Globus pallidus (tissue), 1 donor: ENCODE measurements at places on chromosomes 12 and 14.

GRCh38 chr12:93790472-93791152 lies 113.4 kb downstream of the CRADD start:
- no peak for DNase-seq

DNA sequence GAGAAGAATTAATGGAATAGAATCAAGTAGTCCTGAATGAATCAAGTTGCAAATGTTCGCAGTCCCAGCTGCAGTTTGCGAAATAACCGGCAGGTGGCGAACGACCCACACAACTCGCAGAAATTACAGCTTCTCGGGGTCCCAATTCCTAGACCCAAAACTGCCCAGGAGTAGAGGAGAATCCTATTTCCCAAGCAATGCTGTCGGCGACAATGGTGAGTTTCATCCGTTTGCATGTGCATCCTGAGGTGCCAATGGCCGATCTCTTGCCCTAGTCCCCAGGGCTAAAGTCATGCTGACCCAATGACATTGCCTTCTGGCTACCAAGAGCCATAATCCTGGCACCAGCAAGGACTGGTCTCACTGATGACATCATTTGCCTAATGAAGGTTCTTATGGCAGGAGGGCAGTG lies 8.5 kb upstream of the ASCL1 start:
- DNase-seq: peak; percentile 33

DNA sequence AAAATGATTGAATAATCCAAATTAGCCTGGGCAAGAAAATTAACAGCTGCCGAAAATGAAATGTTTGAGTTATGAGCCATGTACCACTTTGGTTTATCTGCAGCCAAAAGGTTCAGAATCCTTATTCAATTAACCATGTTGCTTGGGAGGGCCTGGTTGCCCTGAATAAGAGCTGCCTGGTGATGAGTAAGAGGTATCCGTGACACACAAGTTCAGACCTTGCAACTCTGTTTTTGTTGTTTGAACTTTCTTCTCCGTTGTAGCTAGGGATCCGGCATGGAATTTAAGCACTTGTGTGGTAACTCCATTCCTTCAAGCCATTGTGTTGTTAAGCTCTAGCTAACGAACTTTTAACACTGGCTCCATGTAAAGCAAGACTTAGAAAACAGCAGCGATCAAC lies 35.7 kb downstream of the FOXA1 start:
- no peak for DNase-seq

- no peak for DNase-seq
Observed at GRCh38 chr12:67237231-67237630, 31.9 kb upstream of the CAND1 start.

DNA sequence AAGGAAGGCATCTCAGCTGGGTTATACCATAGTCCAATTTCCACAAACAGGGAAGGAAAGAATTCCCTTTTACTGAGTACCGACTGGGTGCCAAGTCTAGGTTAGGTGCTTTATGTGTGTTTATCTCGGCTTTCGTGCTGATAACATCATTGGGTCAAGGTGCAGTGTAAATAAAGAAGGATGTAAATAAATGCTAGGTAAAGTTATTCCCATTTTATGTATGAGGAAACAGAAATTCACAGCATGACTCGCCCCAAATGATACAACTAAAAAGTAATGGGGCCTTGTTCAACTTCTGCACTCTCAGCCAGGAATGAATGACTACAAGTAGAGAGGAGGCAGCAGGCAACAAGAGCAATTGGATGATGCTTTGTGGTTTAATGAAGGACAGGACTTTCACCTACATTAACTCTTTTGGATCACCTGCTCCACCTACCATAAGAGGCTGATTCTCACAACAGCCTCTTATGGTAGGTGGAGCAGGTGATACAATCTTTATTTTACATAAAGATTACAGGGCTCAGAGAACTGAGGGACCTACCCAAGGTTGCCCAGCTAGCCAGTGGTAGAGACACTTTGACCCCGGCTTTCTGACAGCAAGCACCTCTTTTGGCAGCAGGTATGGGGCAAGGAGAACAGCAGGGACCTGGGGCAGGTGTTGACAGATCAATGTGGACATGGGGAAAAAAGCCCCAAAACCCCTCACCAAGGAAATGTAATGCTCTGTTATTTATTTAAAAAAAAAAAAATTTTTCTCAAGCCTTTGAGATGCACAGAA lies 213.4 kb upstream of the NUDT4 start:
- no peak for DNase-seq

DNA sequence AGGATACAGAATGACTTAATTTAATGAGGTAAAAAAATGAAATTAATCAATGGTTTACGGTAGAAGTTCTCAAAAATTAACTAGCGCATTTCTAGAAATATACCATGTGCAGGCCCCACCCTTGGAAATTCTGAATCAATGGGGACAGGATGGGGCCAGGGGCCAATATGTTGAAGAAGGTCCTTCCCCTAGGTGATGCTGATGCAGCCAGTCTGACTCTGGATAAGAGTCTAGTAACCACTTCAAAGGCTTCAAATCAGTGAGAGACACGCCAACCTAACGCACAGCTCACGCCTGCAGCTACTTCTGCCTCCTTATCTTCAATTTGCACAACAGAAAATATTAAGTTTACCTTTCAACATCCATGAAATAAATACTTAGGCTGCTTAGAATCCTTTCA lies 14.9 kb downstream of the GIT2 start:
- DNase-seq: no peak

DNA sequence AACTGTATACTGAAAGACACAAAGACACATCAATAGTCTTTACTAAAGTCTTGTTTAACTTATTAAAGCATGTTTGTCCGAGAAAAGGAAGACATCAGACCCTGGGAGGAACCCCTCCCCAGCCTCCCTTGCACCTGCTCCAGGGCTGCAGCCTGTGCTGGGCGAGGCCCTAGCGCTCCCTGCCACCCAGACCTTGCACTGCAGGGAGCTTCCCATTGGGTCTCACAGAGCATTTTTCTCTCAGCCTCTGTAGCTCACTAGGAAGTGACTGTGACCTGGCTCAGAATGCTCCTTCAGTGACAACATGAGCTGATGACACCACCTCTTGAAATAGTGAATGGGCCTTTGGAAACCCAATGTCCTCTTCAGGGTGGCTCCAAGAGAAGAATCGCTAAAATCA lies 461.2 kb downstream of the TMEM121 start:
- DNase-seq: no peak

DNA sequence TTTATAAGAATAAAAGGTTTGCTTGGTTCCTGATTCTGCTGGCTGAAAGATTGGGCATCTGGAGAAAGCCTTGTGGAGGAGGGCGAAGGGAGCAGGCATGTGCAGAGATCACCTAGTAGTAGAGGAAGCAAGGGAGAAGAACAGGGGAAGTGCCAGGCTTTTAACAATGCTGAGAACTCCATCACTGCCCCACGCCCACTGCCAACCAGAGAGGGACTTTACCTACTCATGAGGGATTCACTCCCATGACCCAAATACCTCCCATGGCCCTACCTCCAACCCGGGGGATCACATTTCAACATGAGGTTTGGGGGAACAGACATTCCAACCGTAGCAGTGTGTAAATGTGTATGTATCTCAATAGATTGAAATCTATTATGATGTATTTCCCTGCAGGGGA lies 360.3 kb downstream of the GLT1D1 start:
- DNase-seq: no peak

DNA sequence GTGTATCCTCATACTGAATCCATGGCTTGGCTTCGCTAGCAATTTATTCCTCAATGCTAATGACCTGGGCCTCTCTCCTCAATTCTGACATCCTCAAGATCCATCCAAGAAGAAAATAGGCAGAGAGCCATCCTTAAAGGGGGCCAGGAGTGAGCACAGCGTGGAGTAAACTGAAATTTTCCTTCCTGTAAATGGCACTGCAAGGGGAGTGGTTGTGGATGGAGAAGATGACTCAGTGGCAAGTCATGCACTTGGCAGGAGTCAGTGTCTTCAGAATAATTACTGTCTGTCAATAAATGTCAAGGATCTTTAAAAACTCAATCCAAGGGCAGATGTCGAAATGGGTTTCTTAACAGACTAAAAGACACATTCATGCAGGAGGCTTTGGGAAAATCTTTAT lies 88.0 kb upstream of the TMEM132C start:
- DNase-seq: no peak

DNA sequence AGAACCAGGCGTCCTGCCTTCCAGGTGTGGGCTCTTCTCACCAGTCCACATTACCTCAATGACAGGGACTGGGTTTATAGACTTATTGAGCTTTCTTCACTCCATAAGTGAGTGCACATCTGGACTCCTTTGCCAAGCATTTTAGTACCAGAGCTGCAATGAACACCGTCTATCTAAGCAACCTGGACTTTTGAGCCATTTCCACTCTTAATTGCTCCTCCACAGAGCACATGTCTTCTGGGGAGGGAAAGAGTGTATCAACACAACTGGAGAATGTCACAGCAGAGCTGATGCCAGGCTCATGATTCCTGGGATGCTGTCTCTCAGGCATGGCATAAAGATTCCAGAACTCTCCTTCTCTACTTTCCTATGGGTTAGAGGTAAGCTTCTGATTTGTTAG lies 43.0 kb upstream of the BDKRB2 start:
- DNase-seq: no peak

GRCh38 chr12:40565029-40565633 lies 127.1 kb upstream of the CNTN1 start:
- DNase-seq: no peak

DNA sequence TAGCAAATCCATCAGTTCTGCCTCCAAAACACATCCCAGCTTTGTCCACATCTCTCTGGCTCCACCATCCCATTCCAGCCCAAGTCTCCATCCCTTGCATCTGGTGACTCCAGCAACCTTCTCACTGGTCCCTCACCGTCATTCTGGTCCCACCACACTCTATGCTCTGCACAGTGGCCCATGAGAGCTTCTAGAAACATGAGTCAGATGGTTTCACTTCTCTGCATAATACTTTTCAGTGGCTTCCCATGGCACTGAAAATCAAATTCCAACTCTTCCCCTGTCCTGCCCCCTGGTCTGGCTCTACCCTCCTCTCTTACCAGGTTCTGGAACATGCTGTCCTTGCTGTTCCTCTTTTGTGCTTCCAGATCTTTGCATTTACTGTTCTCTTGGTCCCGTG lies 17.2 kb upstream of the C12orf76 start:
- no peak for DNase-seq

GRCh38 chr14:64201296-64201695 lies 92.9 kb downstream of the ESR2 start:
- no peak for DNase-seq

GRCh38 chr12:27014859-27015729 lies 910 bp upstream of the TM7SF3 start:
- DNase-seq: no peak

GRCh38 chr12:109858764-109859163 lies 21.6 kb downstream of the GLTP start:
- DNase-seq: no peak
